ENCODE measurements at places on chromosomes 2 and 18.

- no peak for DNase-seq
These were observed 28.5 kb upstream of the NPAS2 start for GRCh38 chr2:100791294-100791935.

- no peak for DNase-seq
These were observed 149.0 kb upstream of the GLI2 start for GRCh38 chr2:120586507-120587278.

DNA sequence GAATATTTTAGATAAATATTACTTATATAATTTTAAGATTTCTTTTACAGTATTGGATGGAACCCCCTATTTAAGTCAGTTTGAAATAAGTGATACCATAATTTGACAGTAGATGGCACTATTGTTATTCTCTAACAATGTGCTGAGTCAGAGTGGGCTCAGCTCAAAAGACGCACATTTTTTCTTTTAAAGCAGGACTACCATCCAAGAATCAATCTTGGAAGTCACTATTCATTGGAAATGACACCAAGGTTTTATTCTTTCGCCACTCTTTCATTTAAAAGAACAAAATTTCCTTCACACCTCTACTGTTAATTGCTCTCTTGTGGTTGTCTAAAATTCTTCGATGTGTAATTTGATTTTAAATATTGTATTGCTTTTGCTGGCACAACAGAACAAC lies 32.6 kb upstream of the SPAG16 start:
- DNase-seq: no peak

DNA sequence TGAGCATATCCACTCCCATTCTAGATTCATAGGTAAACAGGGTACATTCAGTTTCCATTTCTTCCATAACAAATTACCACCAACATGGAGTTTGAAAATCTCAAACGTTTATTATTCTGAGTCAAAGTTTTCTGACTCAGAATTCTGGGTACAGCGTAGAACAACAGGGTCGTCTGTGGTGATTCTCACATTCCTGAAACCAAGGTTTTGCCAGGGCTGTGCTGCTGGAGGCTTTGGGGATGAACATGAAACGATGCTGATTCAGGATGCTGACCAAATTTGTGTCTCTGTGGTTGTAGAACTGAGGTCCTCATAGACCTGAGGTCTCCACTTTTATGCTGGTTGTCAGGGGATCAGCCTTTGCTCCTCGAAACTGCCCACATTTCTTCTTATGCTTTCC lies 255.7 kb downstream of the DSEL start:
- no peak for DNase-seq

- DNase-seq: peak; percentile 58
These were observed 3.5 kb downstream of the NDUFA10 start for GRCh38 chr2:240021488-240022104.

DNA sequence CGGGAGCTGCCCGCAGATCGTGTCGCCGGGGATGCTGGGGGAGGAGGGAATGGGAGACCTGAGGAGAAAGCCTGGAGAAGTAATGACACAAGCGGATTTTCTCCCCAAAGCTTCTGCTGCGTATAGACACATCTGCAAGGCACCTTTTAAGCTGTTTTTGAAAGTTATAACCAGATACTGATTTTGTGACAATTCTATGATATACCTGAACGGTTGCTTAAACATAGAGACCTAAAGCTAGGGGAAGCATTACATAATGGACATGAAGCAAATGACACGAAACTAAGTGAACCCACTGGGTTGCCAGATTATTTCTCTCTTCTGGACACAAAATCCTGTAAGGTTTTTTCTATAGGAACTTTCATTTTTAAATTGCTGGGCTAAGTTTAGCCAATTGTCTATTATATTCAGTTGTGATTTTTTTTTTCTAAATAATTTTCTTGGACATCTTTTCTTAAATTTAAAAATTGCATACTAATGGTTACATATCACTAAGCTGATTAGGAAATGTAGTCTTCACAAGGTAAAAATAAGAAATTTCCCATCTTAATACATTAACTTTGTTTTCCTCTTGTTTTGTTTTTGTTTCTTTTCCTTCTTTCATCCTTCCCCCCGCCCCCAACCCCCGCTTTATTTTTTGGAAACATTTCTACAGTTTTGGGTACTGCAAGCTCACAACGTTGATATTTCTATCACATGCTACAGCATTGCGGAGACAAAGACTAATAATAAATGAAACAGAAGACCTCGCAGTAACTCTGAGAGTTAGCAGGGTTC lies 1.3 kb downstream of the OSBPL6 start:
- DNase-seq: no peak

DNA sequence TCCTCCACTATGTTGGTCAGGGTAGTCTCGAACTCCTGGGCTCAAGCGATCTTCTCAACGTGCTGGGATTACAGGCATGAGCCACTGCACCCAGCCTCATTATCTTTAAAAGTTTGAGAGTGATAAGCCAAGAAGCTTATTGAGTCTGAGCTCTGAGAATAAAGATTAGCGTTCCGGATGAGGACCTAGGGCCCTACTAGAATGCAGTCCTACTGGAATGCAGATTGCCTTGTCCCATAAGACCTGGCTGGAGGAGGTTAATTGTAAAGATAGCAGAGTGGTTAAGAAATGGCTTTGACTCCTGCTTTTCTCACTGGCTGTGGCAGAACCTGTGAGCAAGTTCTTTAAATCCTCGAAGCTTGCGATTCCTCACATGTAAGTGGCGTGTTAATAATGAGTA lies 4.0 kb downstream of the VWA3B start:
- DNase-seq: no peak

GRCh38 chr2:203413796-203414195 lies 85.6 kb downstream of the ABI2 start:
- DNase-seq: no peak

DNA sequence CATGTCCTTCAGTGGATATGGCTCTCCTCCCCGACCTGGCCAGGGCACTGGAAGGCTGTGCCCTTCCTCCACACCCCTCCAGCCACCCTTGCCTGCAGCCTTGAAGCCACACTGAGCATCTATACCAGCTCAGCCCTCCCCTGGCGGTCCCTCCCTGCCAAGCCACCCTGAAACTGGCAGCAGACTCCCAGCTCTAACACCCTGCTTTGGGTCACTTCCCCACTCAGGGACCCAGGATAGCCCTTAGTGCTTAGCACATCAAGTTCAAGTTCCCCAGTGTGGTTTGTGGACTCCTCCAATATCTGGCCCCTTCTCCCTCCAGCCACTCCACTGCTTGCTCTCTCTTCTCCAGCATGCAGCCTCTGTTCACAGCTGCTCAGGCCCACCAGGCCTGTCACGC lies 89.4 kb downstream of the TNS1 start:
- no peak for DNase-seq

- no peak for DNase-seq
These were observed 34.6 kb downstream of the ADCY3 start for GRCh38 chr2:24885221-24886125.

DNA sequence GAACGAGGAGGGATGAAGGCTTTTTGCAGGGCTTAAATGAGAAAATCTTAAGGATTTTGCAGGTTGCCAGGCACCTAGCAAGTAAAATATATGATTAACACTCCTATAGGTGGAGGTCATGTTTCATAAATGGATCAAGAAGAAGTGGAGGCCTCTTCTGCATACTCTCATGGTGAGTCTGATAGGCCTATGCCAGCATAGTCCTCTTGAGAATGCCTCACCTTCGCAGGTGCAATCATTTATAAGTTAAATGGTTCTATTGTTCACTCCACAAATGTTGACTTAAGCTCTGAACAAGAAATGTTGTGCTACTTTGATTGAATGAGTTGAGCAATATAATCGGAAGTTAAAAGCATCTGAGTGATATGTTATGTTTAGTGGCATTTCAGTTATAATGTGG lies 12.1 kb downstream of the LRRTM1 start:
- DNase-seq: no peak

GRCh38 chr2:181814057-181814491 lies 77.5 kb upstream of the ITPRID2 start:
- DNase-seq: no peak

GRCh38 chr2:9276901-9277451 lies 70.4 kb downstream of the ASAP2 start:
- DNase-seq: no peak

DNA sequence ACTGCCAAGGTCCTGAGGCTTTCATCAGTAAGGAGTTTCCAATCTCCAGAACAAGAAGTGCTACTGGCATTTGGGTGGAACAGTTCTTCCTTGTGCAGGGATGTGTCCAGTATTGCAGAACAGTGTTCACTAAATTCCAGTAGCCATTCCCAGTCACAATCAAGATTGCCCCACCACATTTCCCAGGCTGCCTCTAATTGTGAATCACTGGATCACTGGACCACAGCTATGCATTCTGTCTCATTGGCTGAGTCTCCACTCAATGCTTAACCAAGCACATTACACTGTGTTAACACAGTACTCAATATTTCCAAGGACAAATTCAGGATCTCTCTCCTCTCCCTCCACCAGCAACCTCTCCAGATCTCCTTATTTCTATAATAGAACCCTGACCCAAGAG lies 160.2 kb upstream of the CCDC150 start:
- no peak for DNase-seq

GRCh38 chr2:161033059-161033660 lies 127.1 kb upstream of the TANK start:
- no peak for DNase-seq

DNA sequence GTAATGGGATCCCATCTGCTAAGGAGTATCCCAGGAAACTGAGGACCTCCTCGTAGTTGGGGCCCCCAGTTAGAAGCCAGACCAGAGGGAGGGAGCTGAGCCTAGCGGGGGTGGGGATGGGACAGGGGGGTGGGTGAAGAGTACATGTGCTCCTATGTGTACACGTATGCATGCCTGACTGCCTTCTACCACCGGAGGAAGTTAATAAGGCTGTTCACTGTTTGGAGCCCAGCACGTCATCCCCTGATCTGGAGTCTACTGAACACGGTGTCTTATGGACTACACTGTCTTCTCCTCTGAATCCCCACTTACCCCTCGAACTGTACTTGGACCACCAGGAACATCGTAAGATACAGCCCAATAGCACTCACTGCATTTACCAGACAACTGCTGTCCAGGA lies 68.5 kb downstream of the SFXN5 start:
- DNase-seq: no peak

DNA sequence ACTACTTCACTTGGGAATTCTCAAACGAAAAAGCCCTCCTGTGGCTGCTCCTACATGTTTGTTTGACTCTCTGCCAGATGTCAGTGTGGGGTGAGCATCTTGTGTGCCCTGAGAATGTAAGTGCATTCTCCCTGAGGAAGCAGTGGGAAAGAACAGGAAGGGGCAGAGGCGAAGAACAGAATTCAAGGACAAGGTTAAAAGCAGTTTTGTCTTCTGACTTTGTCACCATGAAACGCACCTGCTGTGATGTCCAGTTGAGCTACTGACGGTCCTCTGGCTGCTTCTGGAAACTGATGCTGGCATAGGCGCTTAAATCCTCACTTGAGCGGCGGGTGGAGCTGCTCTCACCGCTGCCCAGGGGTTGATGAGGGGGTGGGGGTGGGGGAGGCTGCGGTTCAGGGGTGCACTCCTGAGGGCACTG lies 4.9 kb downstream of the IRS1 start:
- DNase-seq: no peak

DNA sequence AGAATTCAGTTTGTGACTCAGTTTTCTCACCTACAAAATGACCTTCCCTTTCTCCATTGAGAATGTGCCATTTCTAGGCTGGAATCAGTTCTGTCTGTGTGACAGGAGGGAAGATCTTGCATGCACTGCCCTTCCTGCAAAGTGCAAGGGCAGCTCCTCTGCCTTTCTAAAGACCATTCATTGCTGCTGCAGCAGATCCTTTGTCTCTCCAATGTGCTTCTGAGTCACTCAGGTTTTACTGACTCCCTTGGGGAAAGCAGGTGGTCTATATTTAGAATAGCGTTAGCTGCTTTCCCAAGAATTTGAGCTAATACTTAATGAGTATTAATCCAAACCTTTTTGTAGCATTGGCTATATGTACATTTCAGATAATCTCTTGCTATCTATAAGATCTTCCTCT lies 62.5 kb downstream of the DAW1 start:
- no peak for DNase-seq

- no peak for DNase-seq
These were observed 679.6 kb downstream of the MBD2 start for GRCh38 chr18:53544917-53545316.

DNA sequence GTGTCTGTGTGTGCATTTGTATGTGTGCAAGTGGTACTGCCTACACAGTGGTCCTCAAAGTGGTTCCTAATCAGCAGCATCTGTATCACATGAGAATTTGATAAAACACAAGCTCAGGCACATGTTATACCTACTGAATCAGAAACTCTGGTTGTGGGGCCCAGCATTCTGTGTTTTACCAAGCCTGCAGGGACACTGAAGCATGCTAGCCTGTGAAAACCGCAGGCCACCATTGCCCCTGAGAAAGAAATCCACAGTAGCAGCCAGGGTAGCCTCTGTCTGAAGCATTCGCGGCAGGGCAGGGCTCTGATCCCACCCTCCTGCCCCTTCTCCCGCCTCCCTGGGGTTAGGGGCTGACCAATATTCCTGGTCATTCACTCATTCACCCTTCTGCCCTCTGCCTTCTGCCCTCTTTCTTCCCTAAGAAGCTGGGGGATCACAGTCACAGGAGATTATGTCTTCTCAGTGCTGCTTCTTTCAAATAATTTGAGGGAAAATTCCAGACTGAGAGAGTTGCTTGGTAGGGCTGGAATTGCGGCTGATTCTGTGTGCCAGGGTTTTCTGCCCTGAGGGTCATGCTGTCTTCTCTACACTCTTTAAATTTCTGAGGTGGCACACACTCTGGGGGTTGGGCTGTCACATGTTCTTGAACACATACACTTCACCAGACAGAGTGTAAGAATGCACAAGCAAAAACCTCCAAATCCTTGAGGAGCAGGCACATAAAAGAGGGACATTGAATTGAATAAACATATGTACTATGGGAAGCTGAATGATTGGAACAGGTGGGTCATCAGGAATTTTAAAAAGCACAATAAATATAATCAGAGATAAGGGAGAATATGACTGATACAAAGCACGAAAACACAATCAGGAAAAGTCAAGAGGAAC lies 126.6 kb upstream of the SEC11C start:
- DNase-seq: no peak

DNA sequence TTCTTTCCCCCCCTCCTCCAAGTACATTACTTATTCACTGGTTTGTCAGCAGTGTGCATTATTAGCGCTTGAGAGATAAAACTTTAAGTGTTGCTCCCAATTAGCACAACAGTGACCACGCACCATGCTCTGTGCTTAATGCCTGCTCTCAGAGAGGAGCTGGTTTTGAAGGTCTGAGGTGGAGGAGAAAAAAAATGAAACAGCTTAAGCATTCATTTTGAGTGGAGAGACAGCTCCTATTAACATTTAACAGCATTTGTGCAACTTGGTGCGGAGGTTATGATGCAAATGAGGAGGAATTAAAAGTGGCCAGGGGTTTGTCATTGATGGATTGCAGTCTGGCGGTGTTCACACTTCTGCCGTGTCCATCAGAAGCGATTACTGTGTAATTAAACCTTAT lies 141.8 kb downstream of the FIGN start:
- DNase-seq: no peak
